Mucosa of gallbladder (tissue), 1 donor: ENCODE measurements at places on chromosomes 5 and 9. TPM values are rescaled to one million over a fixed set of nuclear protein-coding genes. Genes with fewer than 3 reads are reported as not detected.

Gene LTC4S
- total RNA-seq = 26.0 TPM

Gene OTP
- not detected for total RNA-seq

Gene IL17B
- 0.52 TPM for total RNA-seq

Gene PCDHGA6
- total RNA-seq = 6.6 TPM

Gene LCN10
- total RNA-seq = 11.4 TPM

Gene ARHGEF39
- total RNA-seq = 6.4 TPM

Gene CBY3
- not detected for total RNA-seq

Gene SLC36A3
- not detected for total RNA-seq

Gene PBX3
- 57.7 TPM for total RNA-seq

Gene ANKRD55
- 0.20 TPM for total RNA-seq

Gene POU5F2
- 1.0 TPM for total RNA-seq

Gene MYOZ3
- 2.2 TPM for total RNA-seq

Gene RXRA
- total RNA-seq = 106 TPM

Gene OCLN
- 152 TPM for total RNA-seq

Gene UNC13B
- 59.1 TPM for total RNA-seq

Gene ABITRAM
- total RNA-seq = 13.4 TPM

Gene SPATA31A3
- not detected for total RNA-seq

Gene OR13J1
- not detected for total RNA-seq

Gene PCDHGA1
- 0.72 TPM for total RNA-seq

Gene SVEP1
- 13.1 TPM for total RNA-seq

Gene GFI1B
- total RNA-seq = 1.3 TPM

Gene NIPAL4
- total RNA-seq = 0.63 TPM

Gene TMC1
- total RNA-seq = not detected

Gene SPATA31D4
- total RNA-seq = not detected

Gene OR1Q1
- not detected for total RNA-seq

Gene IL33
- total RNA-seq = 17.7 TPM

Gene OR1J2
- not detected for total RNA-seq

Gene ABO
- 16.3 TPM for total RNA-seq

Gene CCNO
- 14.4 TPM for total RNA-seq

Gene F12
- 15.3 TPM for total RNA-seq

Gene ARL14EPL
- not detected for total RNA-seq

Gene IGFBPL1
- total RNA-seq = 6.3 TPM

Gene IFNE
- total RNA-seq = 0.23 TPM

Gene IL7R
- total RNA-seq = 34.0 TPM
